ENCODE measurements at places on chromosomes 6 and 20. TPM values are rescaled to one million over a fixed set of nuclear protein-coding genes. Genes with fewer than 3 reads are reported as not detected.

The ADGRF5 gene
- under 0.01 TPM for total RNA-seq

The ARMC2 gene
- 1.7 TPM for total RNA-seq

The SOX4 gene
- total RNA-seq, result 26.0 TPM

The VSTM2L gene
- 0.66 TPM for total RNA-seq

The BLOC1S5 gene
- 18.9 TPM for total RNA-seq

The RHAG gene
- total RNA-seq, result not detected

The PTCRA gene
- total RNA-seq, result not detected

The CPXM1 gene
- total RNA-seq, result 3.5 TPM

The PDE7B gene
- 2.5 TPM for total RNA-seq

Data from uterine smooth muscle cell (primary cell).